ENCODE measurements at places on chromosomes 12 and 14.

DNA sequence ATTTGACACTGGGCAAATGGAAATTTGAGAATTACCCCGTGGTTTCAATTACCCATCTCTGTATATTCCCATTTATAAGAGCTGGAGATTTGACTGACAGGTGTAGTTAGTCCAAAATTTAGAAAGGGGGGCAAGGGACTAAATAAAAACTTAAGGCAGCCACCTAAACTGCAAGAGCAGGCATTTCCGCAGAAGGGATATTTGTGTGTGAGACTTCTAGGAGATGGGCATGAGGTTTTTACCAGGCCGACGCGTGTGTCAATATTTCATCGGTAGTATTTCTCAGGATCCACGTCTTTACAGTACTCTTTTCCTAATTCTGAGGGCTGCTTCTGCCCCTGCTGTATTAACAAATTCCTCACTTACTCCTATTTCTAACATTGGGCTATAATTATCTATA lies 1.4 kb downstream of the FAR2 start:
- no peak for DNase-seq

DNA sequence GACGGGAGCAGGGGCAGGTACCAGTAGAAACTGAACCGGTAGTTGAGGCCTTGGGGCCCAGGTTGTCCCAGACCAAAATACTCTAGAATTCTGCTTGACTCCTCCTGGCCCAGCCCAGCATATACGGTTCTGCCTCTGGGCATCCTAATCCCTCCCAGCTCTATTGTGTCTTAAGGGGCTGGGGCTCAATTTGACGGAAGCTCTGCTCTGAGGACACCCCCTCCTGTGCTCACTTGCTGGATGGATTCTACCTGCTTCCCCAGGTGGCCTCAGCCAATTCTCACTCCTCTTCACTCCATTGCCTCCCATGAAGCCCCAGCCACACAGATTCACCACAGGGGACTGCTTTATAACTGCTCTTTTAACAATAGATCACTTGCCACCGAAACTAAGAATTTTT lies 219.5 kb upstream of the FKBP4 start:
- DNase-seq = no peak

DNA sequence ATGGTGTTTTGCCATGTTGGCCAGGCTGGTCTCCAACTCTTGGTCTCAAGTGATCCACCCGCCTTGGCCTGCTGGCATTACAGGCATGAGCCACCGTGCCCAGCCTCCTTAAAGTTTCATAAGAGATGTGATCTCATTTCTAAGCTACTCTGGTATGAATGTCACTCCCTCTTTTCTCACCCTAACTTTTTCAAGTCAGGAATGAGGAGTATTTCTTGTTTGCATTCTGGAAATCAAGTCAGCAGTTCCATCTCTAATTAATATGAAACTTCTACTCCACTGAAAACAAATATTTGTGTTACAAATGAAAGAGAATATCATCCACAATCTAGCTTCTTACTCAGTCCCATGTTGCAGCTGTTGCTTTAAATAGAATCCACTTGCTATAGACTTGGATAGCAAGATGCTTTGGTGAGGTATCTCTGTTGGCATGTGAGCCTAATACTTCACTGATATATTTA lies 61.3 kb downstream of the ARF6 start:
- no peak for DNase-seq

DNA sequence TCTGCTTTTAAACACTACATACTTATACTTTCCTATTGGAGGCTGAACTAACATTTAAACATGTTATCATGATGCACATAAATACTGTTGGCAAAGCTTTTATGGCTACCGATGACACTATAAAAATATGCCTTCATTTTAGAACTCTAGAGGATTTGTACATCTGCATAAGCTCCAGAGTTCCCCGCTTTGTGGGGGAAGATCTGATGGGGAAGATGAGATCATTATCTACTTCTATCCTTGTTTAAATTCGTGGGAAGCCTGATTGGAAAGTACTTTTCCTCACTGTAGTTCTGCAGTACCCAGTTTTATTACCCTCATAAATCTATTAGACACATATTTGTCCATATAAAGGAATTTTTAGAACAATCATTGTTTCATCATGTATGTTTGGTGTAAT lies 299.6 kb upstream of the ATP2B1 start:
- no peak for DNase-seq

DNA sequence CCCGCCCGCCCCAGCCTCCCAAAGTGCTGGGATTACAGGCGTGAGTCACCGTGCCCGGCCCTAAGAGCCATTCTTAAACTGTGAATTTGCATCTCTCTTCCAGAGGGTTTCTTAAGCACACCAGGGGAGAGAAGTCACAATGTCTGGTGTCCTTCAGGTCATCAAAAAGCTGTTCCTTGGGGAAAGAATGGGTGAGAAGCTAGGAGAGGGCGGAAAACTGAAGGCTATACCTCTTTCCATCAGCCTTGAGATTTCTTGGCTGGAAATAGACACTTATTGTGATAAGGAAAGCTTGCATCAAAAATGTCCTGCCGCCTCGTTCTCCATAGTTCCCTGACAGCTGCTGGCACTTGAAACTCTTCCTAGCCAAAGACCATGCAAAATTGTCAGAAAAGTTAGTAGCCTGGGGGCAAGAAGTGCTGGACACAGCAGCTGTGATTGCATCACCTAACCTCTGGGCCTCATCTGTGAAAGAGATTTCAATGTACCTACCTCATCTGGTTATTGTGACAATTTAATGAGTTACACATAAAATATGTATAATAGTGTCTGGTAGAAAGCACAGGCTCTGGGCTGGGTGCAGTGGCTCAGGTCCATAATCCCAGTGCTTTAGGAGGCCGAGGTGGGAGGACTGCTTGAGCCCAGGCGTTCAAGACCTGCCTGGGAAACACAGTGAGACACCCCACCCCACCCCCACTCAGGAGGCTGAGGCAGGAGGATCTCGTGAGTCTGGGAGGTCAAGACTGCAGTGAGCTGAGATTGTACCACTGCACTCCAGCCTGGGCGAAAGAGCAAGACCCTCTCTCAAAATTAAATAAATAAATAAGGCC lies 9.7 kb upstream of the UBC start:
- no peak for DNase-seq

DNA sequence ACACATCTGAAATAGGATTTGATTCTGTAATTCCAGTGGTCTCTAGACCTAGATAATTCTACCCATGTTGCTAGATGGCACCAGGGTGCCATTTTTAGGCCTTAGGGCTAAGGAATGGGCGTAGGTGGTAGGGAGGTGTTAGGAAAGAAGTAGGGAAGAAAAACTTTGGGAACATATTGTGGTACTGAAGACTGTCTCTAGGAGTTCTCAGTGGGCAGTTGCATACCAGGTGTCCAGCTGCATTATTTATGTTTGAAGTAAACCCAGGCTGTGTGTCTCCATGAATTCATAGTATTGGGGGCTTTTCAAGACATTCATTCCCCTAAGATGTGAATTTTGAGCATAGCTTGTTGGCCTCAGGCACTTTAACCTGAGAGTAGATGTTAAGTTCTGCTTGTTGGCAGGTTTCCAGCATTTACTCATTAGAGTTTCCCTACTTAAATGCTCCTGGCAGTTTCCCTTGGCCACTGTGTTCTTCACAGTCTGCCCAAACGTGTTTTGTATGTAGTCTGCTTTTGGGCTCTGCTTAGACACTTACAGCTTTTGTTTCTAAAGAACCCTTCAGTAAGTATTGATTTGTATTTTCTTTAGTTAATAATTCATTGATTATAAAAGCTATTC lies 31.5 kb upstream of the CCT2 start:
- DNase-seq = peak; percentile 64

- DNase-seq = no peak
Measured at GRCh38 chr14:73776194-73776537, 62.0 kb upstream of the PNMA1 start.

DNA sequence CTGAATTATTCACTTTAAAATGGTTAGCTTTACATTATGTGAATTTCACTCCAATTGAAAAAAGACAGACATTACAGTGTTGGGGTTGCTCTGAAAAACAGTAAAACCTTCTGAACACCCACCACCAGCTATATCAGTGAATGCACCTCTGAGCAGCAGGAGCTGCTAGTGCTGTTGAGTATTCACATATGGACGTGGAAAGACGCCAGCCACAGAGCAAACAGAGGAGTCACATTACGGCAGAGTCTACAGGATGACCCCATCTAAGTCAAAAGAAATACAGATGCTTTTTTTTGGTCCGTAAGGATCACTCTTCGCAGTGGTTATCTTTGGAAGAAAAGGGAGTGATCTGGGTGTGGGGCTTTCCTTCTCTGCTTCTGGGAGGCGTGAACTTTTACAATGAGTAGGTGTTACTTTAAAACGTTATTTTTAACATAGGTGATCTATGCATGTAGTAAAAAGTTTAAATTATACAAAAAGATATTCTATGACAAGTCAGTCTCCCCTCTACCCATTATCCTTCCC lies 4.5 kb downstream of the HVCN1 start:
- DNase-seq = no peak

GRCh38 chr12:27107986-27108385 lies 25.6 kb upstream of the C12orf71 start:
- no peak for DNase-seq

DNA sequence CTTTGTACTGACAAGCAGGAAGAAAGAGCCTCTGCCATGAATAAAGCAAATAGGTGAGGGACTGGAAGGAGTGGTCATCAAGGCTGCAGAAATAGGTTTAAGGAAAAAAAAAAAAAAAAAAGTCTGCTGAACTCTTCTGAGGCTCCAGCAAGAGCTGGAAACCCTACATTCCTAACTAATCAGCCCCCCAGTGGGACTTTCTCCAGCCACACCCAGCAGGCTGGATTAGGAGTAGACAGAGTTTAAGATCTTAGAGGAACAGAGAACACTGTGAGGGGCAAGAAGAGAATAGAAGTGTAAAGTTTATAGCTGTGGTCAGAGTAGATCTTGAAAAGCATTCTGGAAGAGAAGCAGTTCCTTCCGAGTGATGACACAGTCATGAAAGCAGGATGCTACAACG lies 66.4 kb downstream of the ATXN2 start:
- no peak for DNase-seq

- DNase-seq = no peak
Measured at GRCh38 chr14:101201535-101202151, 298.1 kb upstream of the RTL1 start.

DNA sequence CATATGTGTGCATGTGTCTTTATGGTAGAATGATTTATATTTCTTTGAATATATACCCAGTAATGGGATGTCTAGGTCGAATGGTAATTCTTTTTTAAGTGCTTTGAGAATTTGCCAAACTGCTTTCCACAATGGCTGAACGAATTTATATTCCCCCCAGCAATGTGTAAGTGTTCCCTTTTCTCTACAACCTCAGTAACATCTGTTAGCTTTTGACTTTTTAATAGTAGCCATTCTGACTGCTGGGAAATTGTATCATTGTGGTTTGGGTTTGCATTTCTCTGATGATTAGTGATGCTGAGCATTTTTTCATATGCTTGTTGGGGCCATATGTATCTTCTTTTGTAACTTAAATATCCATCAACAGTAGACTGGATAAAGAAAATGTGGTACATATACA lies 9.4 kb downstream of the OR6C68 start:
- DNase-seq = no peak

DNA sequence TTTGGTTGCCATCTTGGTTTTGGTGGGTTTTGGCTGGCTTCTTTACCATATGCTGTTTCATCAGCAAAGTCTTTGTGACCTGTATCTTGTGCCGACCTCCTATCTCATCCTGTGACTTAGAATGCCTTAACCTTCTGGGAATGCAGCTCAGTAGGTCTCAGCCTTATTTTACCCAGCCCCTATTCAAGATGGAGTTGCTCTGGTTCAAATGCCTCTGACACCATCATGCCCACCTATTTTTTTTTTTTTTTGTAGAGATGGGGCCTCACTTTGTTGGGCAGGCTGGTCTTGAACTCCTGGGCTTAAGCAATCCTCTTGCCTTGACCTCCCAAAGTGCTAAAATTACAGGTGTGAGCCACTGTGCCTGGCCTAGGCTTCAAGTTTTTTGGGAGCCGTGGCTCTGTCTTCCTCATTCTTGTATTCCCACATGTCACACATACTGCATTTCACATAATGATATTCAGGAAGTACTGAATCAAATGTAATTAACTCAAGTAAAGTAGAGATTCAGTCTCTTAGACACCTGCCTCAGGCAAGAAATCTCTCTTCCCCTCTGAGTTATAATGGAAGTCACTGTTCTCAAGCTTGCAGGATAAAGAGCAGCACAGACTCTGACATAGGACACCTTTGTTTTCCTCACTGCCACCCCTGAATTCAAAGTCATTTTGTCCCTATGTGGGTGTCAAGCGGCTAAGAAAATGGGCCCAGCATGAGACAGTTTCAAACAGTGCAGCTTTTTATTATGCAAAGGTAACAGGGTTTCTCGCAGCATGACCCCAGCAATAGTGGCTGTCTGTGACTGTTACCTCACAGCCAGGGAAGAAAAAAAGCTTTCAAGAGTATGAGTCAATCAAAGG lies 159.0 kb downstream of the PTPN11 start:
- no peak for DNase-seq

DNA sequence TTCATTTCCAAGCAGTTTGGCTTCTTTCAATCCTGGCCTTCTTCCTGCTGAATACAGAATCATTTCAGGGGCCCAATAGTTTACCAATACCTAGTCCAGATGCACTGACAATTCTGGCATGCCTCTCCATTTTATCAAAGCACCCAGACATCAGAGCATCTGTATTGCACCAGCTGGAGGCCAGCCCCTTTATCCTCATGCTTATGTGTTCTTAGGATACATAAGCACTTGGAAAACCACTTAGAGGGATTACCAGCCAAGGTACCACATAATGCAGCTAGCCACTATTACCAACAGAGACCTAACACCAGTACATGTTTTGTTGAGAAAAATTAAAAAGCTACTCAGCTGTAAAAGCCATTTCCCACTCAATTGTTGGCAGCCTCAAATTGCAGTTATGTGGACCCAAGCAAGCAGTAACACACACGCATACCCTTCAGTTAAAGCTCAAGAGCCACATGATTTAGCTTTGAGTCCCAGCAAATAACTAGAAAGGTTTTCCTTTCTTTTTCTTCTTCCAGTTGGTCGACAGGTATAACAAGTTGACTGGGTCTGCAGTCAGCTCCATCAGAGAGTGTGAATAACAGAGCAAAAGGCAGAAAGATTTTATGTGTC lies 263.8 kb downstream of the DIO2 start:
- no peak for DNase-seq

DNA sequence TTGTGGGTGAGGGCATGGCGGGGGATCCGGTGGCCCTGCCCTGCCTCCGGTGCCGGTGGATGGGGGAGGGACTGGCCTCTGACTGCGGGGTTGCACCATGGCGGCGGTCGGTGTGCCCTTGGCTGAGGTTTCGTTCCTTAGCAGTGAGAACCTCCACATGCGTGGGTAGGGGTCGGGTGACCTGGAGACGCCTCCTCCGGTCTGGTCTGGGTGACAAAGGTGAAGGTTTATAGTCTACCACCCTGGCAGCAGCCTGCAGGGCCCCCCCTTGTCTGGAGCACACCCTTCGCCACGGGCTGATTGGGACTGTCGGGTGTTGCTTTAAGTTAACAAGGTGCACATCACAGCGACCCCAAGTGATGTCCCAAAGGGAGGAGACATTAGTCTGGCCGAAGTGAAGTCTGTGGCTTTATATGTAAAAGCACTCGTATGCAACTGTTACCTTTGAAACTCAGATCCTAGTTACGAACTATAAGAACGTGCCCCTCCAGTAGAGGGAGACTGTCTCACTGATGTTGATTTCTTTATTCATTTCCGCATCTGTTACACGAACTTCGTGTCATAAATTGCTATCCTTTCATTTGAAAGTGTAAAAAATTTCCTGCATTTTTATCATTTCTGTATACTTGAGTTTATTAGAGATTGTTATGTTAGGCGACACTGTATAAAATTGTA lies 74.4 kb downstream of the WDR20 start:
- no peak for DNase-seq

GRCh38 chr12:105674871-105675699 lies 344.6 kb downstream of the C12orf75 start:
- DNase-seq = no peak

- peak; percentile 36 for DNase-seq
Measured at GRCh38 chr12:26736563-26737486, 96.2 kb downstream of the ITPR2 start.

All from keratinocyte (primary cell).